HCT116 (cell line): ENCODE measurements at places on chromosomes 3 and 15.

DNA sequence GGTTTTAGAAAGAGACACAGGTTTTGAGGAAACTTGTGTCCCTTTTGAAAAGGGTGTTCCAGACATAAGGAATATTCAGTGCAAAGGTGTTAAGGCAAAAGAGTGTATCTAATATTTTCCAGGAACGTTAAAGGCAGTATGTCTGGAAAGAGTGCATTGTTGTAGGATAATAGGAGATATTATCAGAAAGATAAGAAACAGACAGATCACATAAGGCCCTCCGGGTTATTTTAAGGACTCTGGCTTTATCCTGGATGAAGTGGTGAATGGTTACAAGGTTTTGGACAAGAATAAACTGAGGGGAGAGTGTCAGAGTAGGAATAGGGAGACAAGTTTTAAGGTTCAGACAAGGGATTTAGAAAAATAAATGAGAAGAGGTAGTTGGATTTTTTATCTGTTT is 493.7 kb upstream of the GRM7 start:
- DNase-seq: no peak

DNA sequence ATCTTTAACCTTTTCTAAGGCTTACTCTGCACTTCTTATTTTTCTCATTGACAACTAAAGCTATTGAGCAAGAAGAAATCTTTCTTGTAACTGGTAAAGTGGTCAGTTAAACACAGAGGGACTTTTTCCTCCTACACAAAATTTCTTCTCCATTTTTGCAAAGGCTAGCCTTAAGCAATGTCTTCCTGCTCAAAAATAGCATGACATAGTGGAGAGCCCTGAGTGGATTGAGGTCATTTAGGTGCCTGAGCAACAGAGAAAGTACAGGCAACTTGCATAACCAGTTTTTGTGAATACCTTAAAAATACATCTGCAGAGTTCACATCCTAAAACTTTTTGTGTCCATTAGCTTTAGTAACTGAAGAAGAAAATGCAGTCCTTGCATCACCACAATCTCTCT is 144.7 kb upstream of the TTC14 start:
- DNase-seq: no peak

DNA sequence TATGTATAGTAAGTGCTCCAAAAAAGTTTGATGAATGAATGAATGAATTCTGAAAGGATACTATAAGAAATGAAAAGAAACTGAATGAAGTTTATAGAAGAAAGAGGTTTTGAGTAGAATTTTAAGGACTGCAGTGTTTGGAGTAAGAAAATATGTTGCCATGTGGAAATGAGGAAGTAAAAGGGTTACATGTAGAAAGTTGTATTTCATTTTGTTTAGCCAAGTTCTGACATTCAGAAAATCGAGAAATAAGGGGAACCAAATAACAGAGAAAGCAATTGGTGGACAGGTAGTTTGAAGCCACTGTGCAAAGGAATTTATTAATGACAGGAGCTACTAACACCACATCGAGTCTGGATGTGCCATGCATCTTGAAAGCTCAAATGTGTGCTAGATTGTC is 200.7 kb downstream of the SATB1 start:
- no peak for DNase-seq

DNA sequence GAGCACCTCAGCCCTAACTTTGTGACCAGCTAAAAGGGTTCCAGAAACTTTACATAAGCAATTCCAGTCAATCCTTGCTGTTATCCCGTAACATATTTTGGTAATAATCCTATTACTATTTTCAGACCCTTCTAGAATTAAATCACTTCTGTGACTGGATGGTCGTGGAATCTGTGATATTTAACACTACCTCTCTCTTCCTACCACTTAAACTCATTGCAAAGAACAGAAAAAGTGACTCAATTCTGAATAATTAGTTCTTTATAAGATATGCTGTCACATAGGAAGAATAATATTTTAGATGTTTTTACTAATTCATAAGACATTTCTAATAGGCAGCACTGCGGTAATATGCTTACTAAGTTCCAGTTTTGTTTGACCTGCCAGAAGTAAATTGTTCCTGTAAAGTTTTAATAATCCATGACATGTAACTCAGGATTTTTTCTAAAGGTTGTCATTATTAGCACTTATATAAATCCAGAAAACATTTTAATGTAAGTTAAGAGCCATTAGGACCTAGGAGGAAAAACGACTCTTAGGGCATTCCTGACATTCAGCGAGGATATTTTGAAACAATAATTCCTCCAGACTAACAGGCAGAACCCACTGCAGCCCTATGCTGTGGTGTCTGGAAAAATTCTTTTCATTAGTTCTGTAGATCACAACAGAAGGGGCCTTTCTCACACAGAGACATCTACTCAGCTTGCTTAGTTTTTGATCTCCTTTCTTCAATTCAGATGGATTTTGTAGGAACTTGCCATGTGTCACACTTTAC is 113.3 kb upstream of the MBNL1 start:
- DNase-seq: no peak

DNA sequence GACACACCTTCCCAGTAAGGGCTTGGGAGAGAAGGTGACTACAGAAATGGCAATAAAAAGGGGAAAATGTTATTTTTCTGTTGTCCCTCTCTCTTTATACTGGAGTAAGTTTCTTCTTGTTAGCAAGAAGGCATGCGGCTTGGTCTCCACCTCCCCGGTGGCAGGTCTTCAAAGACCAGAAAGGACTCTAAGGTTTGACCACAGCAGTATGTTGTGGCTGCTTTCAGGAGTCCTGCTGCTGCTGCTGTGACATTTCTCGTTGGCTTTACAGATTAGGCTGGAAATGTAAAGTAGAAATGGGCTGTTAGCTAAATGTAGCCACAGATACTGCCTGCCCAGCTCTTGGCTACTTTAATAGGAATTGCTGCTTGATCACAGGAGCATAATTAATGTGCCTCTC is 175.8 kb upstream of the ZBTB20 start:
- DNase-seq: no peak
